ENCODE measurements at places on chromosomes 3 and 15.

- no peak for DNase-seq
Measured at GRCh38 chr3:128971421-128972100, 22.3 kb downstream of the CFAP92 start.

- DNase-seq: no peak
Measured at GRCh38 chr3:156300929-156301840, 180.8 kb downstream of the KCNAB1 start.

DNA sequence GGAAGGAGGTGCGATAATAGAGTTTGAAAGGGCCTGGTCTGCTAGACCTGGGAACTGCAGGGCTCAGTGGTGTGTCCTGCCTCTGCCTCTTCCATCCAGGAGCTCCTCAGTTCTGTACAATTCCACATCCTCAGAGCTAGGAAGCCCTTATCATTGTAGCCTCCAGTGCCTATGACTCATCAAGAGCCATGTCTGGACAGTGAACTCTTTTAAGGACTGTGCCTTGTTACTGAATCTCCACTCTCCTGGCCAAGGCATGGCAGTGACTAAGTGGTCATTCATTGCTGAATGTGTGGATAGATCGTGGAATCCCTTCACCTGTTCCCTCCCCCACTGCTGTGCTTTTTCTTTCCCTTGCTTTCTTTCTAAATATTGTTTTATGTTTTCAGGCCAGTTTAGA is 2.9 kb downstream of the TIMP4 start:
- DNase-seq: no peak

- no peak for DNase-seq
Measured at GRCh38 chr3:119662604-119663373, 2.4 kb upstream of the POPDC2 start.

GRCh38 chr3:112897791-112898190 is 51.1 kb upstream of the CD200R1L start:
- no peak for DNase-seq

- no peak for DNase-seq
Measured at GRCh38 chr3:181622365-181622764, 89.4 kb upstream of the SOX2 start.

GRCh38 chr3:156952011-156952410 is 125.9 kb downstream of the LEKR1 start:
- no peak for DNase-seq

- no peak for DNase-seq
Measured at GRCh38 chr15:72786676-72787345, 3.3 kb upstream of the ADPGK start.

GRCh38 chr3:131928593-131928992 is 106.2 kb downstream of the CPNE4 start:
- DNase-seq: no peak
